ENCODE measurements at places on chromosomes 5 and 9. TPM values are rescaled to one million over a fixed set of nuclear protein-coding genes. Genes with fewer than 3 reads are reported as not detected.

DNA sequence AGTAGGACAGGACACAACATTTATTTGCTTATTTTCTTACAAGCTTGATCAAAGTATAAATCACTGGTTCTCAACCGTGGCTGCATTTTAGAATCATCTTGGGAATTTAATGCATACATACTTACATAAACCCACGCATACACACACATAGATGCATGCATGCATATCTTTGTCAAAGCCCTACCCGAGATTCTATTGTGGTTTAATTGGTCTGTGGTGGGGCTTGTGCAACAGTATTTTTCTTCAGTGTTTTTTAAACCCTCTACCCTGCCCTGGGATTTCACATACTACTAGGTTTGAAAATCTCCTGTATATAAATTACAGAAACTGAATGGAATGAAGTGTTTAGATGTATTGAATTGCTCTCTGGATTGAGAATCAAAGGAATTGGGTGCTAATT is 1166.2 kb downstream of the MAT2B start:
- DNase-seq, result no peak

- no peak for DNase-seq
These were observed 80.8 kb upstream of the RNU6ATAC start for GRCh38 chr9:134245179-134245578.

BTNL8 gene
- total RNA-seq, result not detected

AGXT2 gene
- not detected for total RNA-seq
